Sciatic nerve (tissue), 2 donors: ENCODE measurements at places on chromosomes 3 and 15. TPM values are rescaled to one million over a fixed set of nuclear protein-coding genes. Genes with fewer than 3 reads are reported as not detected.

Gene CD200R1
- 3.2 TPM for total RNA-seq

DNA sequence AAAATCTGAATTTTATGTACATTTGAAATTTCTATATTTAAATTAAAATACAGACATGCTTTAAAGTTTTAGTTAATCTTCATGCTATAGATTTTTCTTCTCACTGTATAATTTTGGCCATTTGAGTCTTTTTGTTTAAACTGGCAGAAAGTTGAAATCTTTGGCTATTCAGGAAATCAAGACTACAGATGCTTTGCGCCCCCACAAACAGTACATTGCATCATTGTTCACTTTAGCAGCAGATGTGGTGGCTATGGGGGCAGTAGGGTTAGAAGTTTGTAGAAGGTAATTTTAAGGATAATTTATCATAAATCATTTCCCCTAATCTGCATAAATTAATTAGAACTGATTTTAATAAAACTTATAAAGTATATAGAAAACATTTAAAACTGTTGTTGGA, 20.9 kb downstream of the SPPL2A start:
- DNase-seq = no peak

DNA sequence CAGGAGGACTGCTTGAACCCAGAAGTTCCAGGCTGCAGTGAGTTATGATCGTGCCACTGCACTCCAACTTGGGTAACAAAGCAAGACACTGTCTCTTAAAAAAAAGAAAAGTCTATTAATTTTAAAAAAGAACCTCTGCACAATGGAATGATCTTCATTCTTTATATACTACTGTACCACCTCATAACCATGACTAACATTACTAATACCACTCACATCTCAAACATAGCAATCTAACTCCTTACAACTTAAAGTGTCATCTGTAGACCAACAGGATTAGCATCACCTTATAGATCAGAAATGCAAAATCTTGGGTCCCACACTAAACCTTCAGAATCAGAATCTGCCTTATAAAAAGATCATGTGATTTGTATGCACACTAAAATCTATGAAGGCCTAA, 48.8 kb upstream of the MAP4 start:
- DNase-seq = no peak

DNA sequence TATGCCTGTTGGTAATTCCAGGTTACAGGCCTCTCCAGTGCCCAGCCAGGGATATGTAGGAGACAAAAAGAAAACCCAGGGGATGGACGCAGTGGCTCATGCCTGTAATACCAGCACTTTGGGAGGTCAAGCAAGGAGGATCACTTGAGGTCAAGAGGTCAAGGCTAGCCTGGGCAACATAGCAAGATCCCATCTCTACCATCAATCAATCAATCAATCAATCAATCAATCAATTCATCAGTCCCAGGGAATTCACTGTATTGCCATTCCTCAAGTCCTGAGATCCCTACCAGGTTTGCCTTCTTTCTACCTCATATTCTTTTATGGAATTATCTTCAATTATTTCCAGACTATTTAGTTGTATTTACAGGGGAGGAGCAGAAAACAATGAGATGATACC, 82.2 kb downstream of the DHX30 start:
- DNase-seq = no peak
